Transverse colon (tissue), 4 donors: ENCODE measurements at places on chromosomes 11 and 22. TPM values are rescaled to one million over a fixed set of nuclear protein-coding genes. Genes with fewer than 3 reads are reported as not detected.
A peak's percentile ranks its signal among the peaks of the same experiment; 100 is the strongest.

The OR4C13 gene
- not detected for total RNA-seq

The TRPC6 gene
- total RNA-seq = 1.4 TPM

The CCDC87 gene
- total RNA-seq = 0.96 TPM

The GRM5 gene
- not detected for total RNA-seq

The PANX3 gene
- total RNA-seq = not detected

The SYTL2 gene
- 1,280 TPM for total RNA-seq

The TSPAN18 gene
- 2.6 TPM for total RNA-seq

The ARHGAP42 gene
- total RNA-seq = 62.5 TPM

The SNU13 gene
- total RNA-seq = 47.0 TPM

The AGBL2 gene
- total RNA-seq = 3.3 TPM

The CHADL gene
- total RNA-seq = 3.0 TPM

The PRODH gene
- total RNA-seq = 3.5 TPM

- no peak overlapping the region for H3K27ac ChIP-seq
- peak overlapping the region; percentile 7 for H3K4me3 ChIP-seq
- peaks cover 11% of the 10 kb centered on the region for H3K4me1 ChIP-seq
- H3K27me3 ChIP-seq = peaks cover 64% of the 10 kb centered on the region
- no peaks in the 10 kb centered on the region for H3K36me3 ChIP-seq
Measured at GRCh38 chr11:107018902-107019493, 722 bp upstream of the GUCY1A2 start.

DNA sequence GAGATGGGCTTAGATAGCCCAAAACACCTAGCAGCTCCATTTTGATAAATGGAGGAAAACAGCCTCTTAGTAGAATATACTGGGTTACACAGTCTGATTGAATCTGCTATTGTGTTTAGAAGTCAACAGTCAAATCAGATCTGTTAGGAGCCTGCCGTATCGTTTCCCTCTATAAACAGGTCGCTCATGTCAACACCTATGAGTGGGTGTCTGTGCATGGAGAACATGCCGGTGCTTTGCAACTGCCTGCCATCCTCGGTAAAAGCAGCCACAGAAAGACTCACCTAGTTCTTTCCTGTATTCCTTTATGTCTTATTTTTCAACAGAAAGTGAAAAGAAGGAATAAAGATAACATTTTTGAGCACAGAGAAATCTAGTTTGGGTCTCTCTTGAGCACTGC, 99.4 kb downstream of the ETS1 start:
- DNase-seq = no peak
- peak overlapping the region; percentile 14 for H3K27ac ChIP-seq
- no peaks in the 10 kb centered on the region for H3K36me3 ChIP-seq

GRCh38 chr11:132464939-132465338, 1067.4 kb downstream of the OPCML start:
- DNase-seq = no peak
- H3K27me3 ChIP-seq = no peaks in the 10 kb centered on the region
- no peak overlapping the region for H3K4me3 ChIP-seq
- H3K27ac ChIP-seq = no peak overlapping the region
- no peaks in the 10 kb centered on the region for H3K36me3 ChIP-seq
- no peaks in the 10 kb centered on the region for H3K4me1 ChIP-seq

DNA sequence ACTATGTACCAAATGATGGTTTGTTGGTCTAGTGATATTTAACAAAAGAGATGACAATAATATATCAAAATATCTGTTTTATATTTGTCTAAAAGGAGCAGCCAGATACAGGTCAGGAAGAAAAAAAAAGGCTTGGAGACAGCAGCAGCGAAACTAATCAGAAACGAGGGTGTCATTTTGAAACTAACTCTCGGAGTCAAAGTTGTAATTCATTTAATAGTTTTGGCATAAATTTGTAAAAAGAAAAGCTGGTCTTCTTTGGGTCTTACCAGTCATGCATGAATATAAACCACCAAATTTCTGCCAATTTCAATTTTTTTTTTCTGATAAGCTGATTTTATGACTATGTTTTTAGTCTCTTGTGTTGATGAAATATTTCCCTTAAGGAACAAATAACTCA, 25.5 kb downstream of the NPAT start:
- no peak overlapping the region for H3K27ac ChIP-seq
- no peak for DNase-seq
- H3K4me1 ChIP-seq = no peaks in the 10 kb centered on the region
- no peaks in the 10 kb centered on the region for H3K27me3 ChIP-seq

GRCh38 chr11:35517481-35517880, 7.9 kb downstream of the PAMR1 start:
- no peaks in the 10 kb centered on the region for H3K27me3 ChIP-seq
- H3K4me3 ChIP-seq = no peak overlapping the region
- H3K4me1 ChIP-seq = no peaks in the 10 kb centered on the region
- no peak for DNase-seq
- no peaks in the 10 kb centered on the region for H3K36me3 ChIP-seq
- no peak overlapping the region for H3K27ac ChIP-seq

DNA sequence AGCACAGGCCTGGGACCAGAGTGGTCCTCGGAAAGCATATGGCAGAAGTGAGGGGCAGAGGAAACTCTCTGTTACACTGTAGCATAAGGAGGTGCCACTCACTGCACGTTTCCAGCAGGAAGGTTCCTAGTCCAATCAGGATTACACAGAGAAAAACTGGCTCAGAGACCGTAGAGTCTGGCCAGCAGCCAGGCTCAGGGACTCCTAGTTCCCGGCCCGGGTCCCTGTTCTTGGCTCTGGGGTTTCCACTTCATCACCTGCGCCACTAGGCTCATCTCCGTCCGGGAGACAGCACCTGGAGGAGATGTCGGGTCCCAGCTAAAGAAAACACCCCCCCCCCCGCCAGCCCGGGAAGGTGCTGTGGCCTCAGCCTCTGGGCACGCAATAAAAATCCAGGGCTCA, 1.1 kb downstream of the TTLL12 start:
- peak; percentile 62 for DNase-seq
- H3K4me3 ChIP-seq = peak overlapping the region; percentile 76
- H3K36me3 ChIP-seq = no peaks in the 10 kb centered on the region
- no peaks in the 10 kb centered on the region for H3K27me3 ChIP-seq
- H3K27ac ChIP-seq = peak overlapping the region; percentile 97

DNA sequence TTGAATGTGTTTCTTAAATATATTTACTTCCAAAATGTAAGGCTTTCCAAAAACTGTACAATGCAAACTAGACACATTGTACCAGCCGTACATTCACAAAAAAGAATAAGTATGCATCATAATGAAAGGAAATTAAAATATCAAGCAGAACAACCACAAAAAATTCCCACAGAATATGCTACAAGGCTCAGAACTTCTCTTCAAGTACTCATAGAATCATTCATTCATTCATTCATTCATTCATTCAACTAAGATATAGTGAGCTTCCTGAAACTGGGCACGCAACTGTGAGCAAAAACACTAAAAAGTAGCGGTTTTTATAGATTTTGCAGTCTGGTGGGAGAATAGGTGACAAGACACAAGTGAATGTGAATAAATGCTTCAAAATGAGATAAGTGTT, 690.1 kb downstream of the KCNA4 start:
- no peaks in the 10 kb centered on the region for H3K27me3 ChIP-seq
- no peak overlapping the region for H3K27ac ChIP-seq
- no peak overlapping the region for H3K4me3 ChIP-seq
- DNase-seq = no peak
- no peaks in the 10 kb centered on the region for H3K36me3 ChIP-seq

GRCh38 chr11:117969160-117969991, 16.8 kb upstream of the IL10RA start:
- DNase-seq = no peak
- no peak overlapping the region for H3K27ac ChIP-seq
- no peaks in the 10 kb centered on the region for H3K27me3 ChIP-seq
- H3K4me1 ChIP-seq = peaks cover 23% of the 10 kb centered on the region
- H3K4me3 ChIP-seq = no peak overlapping the region

GRCh38 chr11:10666556-10667520, 26.7 kb downstream of the IRAG1 start:
- peak overlapping the region; percentile 69 for H3K27ac ChIP-seq
- H3K4me1 ChIP-seq = peaks cover 11% of the 10 kb centered on the region
- no peak overlapping the region for H3K4me3 ChIP-seq
- no peak for DNase-seq

DNA sequence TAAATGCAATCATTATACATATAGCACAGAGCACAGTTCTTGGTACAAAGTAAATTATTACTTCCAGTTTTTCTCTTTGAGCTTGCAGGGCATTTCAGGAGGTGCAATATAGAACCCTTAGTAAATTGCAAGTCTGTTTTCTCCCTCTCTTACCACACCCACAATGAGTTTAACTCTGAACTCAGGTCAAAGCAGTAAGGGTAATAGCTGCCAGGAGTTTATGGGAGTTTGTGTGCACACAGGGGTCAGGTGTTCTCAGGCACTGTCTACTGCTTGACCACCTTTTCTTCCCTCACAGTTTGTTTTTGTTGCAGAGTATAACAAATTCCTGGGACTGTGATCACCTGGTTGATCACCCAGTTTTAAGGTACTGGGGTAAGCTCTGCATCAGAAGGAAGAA, 478.5 kb upstream of the TENM4 start:
- H3K4me1 ChIP-seq = peaks cover 10% of the 10 kb centered on the region
- H3K4me3 ChIP-seq = no peak overlapping the region
- no peaks in the 10 kb centered on the region for H3K36me3 ChIP-seq
- H3K27ac ChIP-seq = peak overlapping the region; percentile 3
- no peaks in the 10 kb centered on the region for H3K27me3 ChIP-seq
- DNase-seq = peak; percentile 13

DNA sequence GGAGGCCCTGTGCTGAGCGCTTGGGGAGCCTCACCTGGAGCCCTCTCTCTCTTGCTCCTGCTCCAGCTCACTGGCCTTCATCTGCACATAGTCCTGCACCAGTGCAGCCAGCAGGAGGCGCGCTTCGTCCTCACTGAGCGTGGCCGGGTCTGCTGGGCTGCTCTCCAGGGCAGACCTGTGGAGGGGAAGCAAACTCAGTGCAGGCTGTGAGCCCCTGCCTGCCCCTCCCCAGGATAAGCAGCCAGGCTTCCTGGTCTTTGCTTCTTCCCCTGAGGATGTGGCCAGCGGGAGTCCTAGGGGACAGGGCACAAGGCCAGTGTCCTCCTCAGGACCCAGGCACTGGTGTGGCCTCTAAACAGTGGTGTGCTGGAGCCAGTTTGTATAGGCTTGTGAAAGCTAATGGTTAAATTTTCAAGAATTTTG, 2.2 kb downstream of the CALCA start:
- H3K27me3 ChIP-seq = peaks cover 54% of the 10 kb centered on the region
- peak; percentile 29 for DNase-seq
- H3K27ac ChIP-seq = no peak overlapping the region
- H3K36me3 ChIP-seq = no peaks in the 10 kb centered on the region

GRCh38 chr11:24046731-24047130, 450.1 kb upstream of the LUZP2 start:
- no peaks in the 10 kb centered on the region for H3K36me3 ChIP-seq
- H3K4me3 ChIP-seq = no peak overlapping the region
- H3K4me1 ChIP-seq = no peaks in the 10 kb centered on the region
- H3K27me3 ChIP-seq = no peaks in the 10 kb centered on the region

- DNase-seq = no peak
- H3K4me1 ChIP-seq = no peaks in the 10 kb centered on the region
- no peaks in the 10 kb centered on the region for H3K36me3 ChIP-seq
- H3K27me3 ChIP-seq = peaks cover 19% of the 10 kb centered on the region
- H3K4me3 ChIP-seq = no peak overlapping the region
Measured at GRCh38 chr22:49664371-49664881, 163.2 kb downstream of the BRD1 start.

GRCh38 chr11:22508665-22509064, 117.0 kb downstream of the FANCF start:
- no peaks in the 10 kb centered on the region for H3K27me3 ChIP-seq
- no peak for DNase-seq
- H3K4me1 ChIP-seq = no peaks in the 10 kb centered on the region

- no peak overlapping the region for H3K4me3 ChIP-seq
- no peak overlapping the region for H3K27ac ChIP-seq
- H3K36me3 ChIP-seq = no peaks in the 10 kb centered on the region
- no peaks in the 10 kb centered on the region for H3K27me3 ChIP-seq
- H3K4me1 ChIP-seq = no peaks in the 10 kb centered on the region
- no peak for DNase-seq
Measured at GRCh38 chr22:41341012-41341411, 39.7 kb downstream of the ZC3H7B start.

DNA sequence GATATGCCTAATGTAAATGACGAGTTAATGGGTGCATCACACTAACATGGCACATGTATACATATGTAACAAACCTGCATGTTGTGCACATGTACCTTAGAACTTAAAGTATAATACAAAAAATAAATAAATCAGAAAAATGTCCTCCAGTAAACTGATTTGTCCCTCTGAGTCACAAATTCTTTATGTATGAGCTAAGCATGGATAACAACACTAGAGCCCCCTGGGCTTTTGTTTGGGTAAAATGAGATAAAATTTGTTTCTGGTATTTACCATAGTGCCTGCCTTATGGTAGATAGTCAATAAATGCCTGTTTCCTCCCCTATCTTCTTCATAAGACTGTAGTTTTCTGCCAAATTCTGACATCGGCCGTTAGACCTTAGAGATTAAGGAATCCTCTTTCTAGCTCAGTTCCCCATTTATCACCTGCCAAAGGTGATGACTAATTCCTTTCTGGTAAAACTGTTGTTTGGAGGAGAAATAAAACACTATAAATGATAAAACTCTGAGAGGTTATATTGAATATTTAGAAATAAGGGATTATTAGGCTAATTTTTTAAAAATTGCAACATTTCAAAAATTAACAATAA, 43.6 kb upstream of the LUZP2 start:
- no peak overlapping the region for H3K4me3 ChIP-seq
- H3K4me1 ChIP-seq = no peaks in the 10 kb centered on the region
- no peaks in the 10 kb centered on the region for H3K36me3 ChIP-seq

- peak overlapping the region; percentile 77 for H3K4me3 ChIP-seq
- no peaks in the 10 kb centered on the region for H3K36me3 ChIP-seq
- no peak for DNase-seq
- H3K27me3 ChIP-seq = no peaks in the 10 kb centered on the region
Measured at GRCh38 chr11:96388891-96389719, 607 bp downstream of the CCDC82 start.

GRCh38 chr22:36247955-36248354, 5.0 kb upstream of the APOL1 start:
- peaks cover 6% of the 10 kb centered on the region for H3K4me1 ChIP-seq
- no peaks in the 10 kb centered on the region for H3K36me3 ChIP-seq
- no peak overlapping the region for H3K4me3 ChIP-seq
- no peak for DNase-seq

- H3K27me3 ChIP-seq = no peaks in the 10 kb centered on the region
- no peak overlapping the region for H3K27ac ChIP-seq
- no peaks in the 10 kb centered on the region for H3K36me3 ChIP-seq
- H3K4me3 ChIP-seq = no peak overlapping the region
- no peak for DNase-seq
Measured at GRCh38 chr22:49954991-49955580, 5.5 kb upstream of the PIM3 start.

DNA sequence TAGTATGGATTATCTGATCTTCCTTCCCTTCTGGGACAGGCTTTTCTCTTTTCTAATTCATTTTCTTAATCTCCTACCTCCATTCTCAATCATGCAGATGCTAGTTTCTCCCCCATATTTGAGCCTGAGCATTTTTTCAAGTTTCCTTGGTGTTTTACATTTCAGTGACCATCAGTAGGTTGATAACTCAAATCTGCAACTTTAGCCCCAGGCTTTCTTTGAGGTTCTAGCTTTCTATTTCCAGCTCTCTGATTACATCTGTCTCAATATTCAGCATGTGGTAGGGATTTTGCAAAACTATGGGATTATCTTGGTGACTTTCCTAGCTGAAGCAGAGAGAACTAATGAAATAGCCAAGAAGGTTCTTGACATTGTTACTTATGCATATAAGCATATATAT, 67.8 kb downstream of the ARHGEF12 start:
- no peak for DNase-seq
- no peak overlapping the region for H3K27ac ChIP-seq
- no peak overlapping the region for H3K4me3 ChIP-seq
- H3K36me3 ChIP-seq = no peaks in the 10 kb centered on the region
